ENCODE measurements at places on chromosomes 7 and 10.

- DNase-seq = no peak
Measured at GRCh38 chr7:102008535-102009262, 191.3 kb downstream of the CUX1 start.

DNA sequence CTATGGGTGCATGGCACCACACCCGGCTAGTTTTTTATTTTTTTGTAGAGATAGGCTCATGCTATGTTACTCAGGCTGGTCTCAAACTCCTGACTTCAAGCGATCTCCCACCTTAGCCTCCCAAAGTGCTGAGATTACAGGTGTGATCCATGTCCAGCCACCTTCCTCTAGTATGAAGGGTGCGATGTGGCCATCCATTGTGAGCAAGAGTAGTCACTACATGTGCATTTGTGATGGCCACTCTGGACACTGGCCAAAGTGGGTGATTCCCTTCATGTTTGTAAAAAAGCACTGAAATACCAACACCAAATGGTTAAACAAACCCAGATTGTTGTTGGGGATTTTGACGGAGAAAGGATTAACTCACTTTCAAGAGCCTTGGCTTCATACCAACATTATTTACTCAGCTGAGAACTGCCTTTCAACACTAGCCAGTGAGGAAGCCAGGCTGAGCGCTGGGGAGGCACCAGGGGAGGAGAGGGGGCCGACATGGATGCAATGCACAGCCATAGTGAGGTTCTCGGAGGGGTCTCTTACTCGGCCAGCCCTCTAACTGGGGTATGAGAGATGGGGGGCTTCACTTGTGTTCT, 198.1 kb upstream of the LYZL2 start:
- no peak for DNase-seq

GRCh38 chr10:15515202-15515601, 144.1 kb upstream of the FAM171A1 start:
- DNase-seq = no peak

DNA sequence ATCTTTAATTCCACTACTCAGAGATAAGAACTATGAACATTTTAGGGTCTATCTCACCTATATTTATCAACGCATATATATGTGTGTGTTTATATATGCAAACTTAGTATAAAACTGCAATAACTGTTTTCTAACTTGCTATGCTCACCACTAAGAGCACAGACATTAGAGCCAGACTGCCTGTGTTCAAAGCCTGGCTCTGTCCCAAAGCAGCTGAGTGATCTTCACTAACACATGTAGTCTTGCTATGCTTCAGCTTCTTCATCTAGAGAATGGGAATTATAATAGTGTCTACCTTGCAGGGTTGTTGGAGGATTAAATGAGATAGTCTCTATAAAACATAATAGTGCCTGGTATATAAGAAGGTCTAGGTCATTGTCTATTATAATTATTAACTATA, 165.5 kb downstream of the MAGI2 start:
- no peak for DNase-seq

GRCh38 chr7:106010331-106010730, 47.3 kb downstream of the CDHR3 start:
- DNase-seq = no peak

DNA sequence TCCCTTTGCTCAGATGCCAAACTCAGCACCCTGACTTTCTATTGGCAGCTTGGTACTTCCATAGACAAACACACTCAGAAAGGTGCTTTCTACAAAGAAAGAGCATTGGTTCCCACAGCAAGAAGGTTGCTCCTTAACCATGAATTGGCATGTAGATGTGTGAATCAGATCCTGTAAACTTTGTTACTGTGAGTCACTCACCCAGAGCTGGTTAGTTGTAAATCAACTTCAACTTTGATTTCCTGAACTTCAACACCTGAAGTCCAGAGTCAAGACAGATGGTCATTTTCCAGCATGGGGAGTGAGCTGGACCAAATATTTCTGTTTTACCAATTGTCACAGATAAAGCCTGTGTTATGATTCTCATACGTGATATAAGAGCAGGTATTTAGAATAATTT, 797.2 kb downstream of the TNS3 start:
- no peak for DNase-seq

DNA sequence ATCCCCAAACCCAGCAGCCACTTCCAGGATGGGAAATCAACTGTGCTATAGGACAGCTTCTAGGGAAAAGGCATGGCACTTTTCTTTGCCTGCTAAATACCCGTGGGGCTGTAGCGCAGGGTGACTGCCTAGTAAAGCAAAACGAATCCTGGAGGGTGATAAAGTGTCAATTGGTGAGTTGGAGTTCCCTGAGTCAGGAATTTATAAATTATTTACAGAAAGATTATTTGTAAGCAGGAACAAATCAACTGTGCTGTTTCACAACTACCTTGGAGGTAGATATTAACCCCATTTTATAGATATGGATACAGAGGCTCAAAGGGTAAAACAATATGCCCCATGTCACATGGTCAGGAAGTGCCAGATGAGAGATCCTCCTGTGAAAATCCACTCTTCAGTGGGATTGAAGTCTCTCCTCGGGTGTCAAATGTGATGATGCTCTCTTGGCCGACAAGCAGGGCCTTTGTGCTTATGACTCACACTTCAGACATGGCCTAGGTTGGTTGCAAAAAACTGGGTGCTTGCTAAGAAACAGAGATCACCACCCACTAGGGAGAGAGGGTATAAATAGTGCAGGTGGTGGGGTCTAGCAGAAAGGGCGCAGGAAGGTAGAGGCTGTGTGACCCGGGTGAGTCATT, 383.2 kb upstream of the ZMIZ1 start:
- DNase-seq = no peak

DNA sequence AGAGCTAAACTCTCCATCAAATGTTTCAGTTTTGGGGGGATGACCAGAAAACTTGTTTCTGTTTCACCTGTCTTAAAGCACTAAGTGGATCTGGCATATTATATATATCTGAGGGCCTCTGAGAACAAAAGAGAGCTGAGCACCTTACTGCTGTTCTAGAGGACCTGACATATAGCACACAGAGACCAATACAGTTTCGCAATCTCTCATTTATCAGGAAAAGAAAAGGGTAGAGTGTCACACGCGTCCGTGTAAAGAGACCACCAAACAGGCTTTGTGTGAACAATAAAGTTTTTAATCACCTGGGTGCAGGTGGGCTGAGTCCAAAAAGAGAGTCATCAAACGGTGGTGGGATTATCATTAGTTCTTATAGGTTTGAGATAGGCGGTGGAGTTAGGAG, 434.5 kb upstream of the KCND2 start:
- DNase-seq = no peak

DNA sequence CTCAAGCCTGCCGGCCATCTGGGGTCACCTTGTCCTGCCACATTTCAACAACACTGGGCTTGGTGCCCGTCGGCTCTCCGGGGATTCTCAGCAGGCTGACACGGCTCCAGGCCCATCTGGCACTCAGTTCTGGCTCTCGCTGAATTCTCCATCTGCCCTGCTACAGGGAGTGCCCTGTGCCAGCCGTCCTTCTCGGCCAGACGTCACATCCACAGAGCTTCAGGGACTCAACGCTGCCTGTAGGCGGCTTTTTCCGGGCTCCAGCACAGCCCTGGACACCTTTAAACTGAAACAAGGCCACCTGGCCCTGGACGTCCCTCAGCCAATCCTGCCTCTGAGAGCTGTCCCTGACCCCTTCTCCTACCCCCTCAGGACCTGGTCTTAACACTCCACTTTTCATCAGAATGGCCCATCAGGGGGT, 43.0 kb downstream of the TMEM130 start:
- DNase-seq = no peak

DNA sequence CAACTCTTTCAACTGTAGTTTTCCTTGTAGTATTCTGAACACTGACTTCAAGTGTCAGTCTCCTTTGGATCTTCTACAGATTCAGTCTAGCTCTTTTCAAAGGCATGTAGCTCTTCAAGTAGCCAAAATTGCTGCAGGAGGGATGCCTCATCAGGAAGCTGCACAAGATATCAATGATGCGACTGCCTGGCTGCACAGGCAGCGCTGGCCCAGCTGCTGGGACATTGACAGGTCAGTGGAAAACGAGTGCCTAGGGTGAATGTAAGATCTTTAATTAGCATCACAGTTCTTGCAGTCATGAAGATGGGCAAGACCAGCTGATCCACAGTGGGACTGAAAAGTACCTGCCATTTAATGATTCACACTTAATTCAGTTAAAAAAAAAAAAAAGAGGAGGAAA, 167.6 kb downstream of the ANK3 start:
- DNase-seq = no peak

DNA sequence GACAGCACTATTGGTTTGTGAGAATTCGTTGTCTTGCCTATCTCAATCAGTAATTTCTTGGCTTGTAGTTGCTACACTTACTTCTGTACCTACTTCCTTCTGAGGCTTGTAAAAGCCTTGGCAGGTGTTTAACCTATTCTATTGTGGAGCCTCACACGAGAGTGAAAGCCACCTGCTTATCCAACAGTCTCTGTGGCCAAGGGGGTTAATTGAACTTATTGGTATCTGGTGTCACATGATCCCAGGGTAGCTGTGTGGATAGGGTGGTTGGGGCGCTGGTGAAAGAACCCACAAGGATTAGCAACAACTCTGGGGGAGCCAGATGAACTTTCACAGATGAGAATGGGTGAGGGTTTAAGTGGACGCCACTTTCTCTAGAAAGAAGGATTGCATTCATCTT, 13.9 kb upstream of the ATP6V0E2 start:
- peak; percentile 11 for DNase-seq

DNA sequence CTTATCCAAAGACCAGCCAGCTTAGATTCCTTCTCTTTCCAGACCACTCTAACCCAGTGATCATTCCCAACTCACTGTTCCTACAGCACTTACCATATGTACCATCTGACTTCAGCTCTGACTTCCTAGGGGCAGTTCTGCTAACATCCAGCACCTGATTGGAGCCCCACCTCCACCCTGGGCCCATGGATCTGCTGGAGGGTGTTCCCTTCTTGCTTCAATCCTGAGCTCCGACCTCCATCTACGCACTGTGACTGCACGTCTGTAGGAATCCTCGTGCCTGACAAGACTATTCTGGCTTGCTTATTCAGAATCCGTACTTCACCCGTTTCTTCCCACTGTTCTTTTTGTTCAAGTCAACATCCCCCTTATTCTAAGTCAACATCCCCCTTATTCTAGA, 57.6 kb downstream of the HIPK2 start:
- no peak for DNase-seq

- DNase-seq = no peak
Measured at GRCh38 chr7:91945476-91945875, 4.8 kb downstream of the AKAP9 start.

DNA sequence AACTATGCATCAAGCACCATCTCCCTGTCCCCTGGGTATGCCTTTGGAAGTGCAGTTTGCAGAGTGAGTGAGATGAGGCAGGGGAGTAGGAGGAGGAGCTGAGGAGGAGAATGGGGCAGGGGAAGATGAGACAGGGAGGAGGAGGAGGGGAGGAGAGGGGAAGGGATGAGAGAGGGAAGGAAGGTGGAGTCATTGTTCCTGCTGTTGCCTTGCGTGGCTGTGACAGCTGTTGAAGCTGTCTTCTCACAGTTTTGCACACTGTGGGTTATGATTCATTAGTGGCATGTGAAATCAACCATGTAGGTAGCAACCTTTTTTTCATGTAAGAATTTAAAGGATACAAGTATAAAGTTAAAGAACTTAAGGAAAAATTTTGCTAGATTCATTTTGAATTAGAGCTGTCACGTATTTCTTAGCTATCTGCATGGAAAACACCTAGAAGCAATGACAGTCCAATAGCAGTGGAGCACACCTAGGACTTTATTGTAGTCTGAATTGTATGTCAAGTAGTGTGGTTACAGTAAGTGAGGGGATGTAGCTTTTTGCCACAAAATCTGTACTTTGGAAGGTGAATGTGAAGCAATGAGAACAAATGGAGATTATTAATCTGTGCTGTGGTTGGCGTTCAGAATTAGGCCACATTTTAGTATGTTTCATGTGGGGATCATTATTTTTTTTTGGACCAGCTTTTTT, 21.7 kb downstream of the CCM2 start:
- DNase-seq = no peak

DNA sequence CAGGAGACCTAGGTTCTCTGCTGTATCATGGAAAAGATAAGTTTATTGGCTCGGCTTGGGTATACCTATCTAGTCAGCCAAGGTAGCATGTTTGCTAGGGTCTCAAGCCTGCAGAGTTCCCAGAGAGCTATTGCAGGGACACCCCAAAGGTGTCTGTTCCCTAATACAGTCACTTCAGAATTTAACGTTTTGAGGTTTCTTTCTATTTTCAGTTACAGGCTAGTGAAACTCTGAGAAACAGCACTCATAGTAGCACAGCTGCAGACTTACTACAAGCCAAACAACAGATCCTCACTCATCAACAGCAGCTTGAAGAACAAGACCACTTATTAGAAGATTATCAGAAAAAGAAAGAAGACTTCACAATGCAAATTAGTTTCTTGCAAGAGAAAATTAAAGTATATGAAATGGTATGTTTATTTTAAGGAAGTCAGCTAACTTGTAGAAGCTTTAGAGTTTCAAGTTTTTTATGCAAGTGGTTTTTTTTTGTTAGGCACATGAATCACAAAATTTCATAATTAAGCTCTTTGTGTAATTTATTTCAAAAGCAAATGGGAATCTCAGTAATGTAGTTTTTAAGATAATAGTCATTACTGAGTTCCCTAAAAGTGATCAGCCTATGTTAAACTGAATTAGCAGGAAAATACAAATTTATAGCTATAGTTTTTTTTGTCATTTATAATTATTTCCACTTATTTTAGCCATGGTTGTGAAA, 54.9 kb downstream of the AKAP9 start:
- no peak for DNase-seq

- DNase-seq = no peak
Measured at GRCh38 chr10:63169624-63170023, 36.5 kb downstream of the NRBF2 start.

DNA sequence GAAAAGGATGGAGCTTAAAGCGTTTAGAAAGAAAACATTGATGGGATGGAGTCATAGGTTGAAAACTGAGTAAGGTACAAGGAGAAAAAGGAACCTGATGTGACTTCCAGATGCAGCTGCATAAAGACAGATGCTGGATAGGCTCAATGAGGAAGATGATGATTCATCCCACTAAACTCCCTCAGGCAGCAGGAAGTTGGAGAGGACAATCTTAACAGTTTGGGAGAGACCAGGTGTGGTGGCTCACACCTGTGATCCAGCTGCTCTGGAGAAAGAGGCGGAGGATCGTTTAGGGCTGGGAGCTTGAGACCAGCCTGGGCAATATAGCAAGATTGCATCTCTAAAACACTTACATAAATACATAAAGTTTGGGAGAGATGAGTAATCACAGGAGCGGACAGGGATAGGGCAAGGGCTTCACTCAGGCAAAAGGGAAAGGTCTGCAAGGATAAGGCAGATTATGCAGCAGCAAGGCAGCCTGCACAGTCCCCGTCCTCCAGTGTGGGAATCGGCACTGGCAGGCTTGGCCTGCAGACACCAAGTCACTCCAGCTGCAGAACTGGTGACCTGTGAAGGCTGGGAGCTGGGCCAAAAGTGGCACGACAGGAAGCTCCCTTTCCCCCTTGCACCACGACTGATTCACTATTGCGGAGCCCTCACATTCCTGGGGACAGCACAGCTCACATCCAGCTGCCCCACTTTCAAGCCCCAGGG, 438.5 kb downstream of the GRID1 start:
- DNase-seq = no peak

GRCh38 chr7:2445047-2445446, 31.2 kb downstream of the GRIFIN start:
- DNase-seq = no peak

- no peak for DNase-seq
Measured at GRCh38 chr7:120955577-120956149, 5.1 kb downstream of the ING3 start.

GRCh38 chr7:75813084-75813483, 522 bp downstream of the CCL24 start:
- DNase-seq = no peak
